ENCODE measurements at places on chromosomes 4 and X. TPM values are rescaled to one million over a fixed set of nuclear protein-coding genes. Genes with fewer than 3 reads are reported as not detected.

DNA sequence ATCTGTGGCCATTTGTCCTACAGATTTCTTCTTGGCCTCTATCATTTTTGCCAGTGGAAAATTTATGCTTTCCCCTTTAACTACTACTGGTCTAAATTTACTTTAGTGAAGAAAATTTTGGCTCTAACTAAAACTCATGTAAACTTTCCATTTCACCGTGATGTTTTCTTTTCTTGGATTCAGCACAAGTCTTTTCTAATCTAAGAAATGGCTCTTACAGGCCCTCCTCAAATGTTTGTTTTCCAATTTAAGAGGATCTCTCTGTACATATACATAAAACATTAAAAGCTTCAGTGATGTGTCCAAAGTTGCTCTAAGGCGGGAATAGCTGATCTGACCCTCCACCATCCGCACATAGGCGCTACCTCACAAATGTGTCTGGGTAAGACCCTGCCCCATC, 68.1 kb downstream of the MAML3 start:
- DNase-seq, result no peak
- no peaks in the 10 kb centered on the region for H3K27me3 ChIP-seq
- H3K4me1 ChIP-seq, result peaks cover 19% of the 10 kb centered on the region
- H3K4me3 ChIP-seq, result no peak overlapping the region
- H3K36me3 ChIP-seq, result no peaks in the 10 kb centered on the region
- no peak overlapping the region for H3K27ac ChIP-seq

DNA sequence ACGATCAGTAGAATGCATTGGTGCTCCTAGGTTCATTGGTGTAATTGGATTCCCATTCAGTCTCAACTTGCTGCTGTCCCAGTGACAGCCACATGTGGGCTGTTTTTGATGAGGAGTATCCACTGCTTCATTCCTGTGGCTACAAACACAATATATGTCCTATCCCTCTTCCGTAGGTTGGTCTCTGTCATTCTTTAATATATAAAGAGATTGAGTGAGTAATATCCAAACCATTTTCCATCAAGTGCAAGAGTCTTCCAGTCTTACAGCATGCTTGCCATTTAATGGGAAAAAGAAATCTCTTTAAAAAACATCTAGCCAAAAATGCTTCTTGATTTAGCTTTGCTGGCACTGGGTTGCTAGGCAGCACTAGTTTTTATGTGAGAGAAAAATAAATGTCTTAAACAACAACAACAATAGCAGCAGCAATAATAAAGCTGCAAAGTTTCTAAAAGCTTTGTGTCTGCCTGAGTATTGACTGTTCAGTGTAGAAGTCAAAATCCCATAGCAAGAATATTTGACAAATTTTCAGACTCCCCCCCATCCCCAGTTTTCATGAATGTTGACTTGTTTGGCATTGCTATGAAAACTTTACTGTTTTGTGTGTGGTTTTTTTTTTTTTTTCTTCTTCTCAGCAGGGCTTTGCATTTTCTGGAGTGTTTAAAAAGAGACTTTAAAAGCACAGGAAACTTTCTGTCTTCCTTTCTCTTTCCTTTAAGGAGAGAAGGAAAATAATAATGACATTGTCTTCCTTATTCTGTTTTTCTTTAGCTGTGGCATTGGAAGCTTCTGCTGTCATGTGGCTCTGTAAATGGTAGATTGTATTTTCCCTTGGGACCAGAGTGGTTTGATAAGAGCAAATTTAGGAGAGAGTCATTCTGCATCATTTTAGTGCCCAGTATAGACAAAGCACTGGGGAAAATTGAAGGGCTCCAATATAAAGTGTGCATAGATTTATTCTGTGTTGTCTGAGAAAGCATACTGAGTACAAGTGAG, 244.3 kb downstream of the ARHGAP10 start:
- peak; percentile 20 for DNase-seq
- no peak overlapping the region for H3K27ac ChIP-seq
- H3K27me3 ChIP-seq, result no peaks in the 10 kb centered on the region

ANXA3 gene
- 18.7 TPM for total RNA-seq

IL13RA1 gene
- 17.8 TPM for total RNA-seq

DNA sequence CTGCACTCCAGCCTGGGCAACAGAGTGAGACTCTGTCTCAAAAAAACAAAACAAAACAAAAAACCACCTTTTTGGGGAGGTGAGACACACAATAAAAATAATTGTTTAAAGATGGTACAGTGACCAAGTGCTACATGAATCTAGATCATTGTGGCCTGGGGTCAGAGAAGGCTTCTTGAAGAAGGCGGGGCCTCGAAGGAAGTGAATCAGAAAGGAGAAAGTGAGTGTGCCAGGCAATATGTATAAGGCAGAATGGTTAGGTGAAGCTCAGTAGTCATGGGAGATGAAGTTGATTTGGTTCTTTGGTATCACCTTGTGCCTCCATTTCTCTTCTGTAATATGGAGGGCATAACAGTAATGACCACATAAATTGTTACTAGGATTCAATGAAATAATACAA, 58.9 kb downstream of the DOCK11 start:
- H3K27me3 ChIP-seq, result no peaks in the 10 kb centered on the region
- H3K4me3 ChIP-seq, result no peak overlapping the region
- DNase-seq, result no peak
- no peaks in the 10 kb centered on the region for H3K4me1 ChIP-seq

RPS6KA6 gene
- total RNA-seq, result 3.8 TPM

CT45A5 gene
- not detected for total RNA-seq

TEC gene
- total RNA-seq, result 4.1 TPM

DNA sequence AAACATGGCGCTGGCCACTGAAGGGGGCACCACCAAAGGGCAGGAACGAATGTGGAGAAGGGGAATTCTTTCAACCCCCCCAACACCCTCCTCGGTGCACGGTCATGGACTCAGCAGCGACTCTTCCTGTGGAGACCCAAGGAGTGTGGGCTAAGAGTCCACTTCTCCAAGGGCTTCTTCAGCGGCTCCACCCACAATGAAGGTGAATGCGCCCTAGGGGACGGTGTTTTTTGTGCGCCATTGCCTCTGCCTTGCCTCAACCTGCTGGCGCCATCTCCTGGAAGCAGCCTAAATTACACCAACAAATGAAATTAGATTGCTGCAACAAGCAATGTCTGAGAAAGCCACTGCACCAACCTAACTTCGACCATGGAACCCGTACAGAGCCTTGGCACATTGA, 169.2 kb upstream of the MAGEB18 start:
- H3K4me1 ChIP-seq, result no peaks in the 10 kb centered on the region
- H3K27ac ChIP-seq, result no peak overlapping the region
- H3K27me3 ChIP-seq, result no peaks in the 10 kb centered on the region
- no peak overlapping the region for H3K4me3 ChIP-seq

DNA sequence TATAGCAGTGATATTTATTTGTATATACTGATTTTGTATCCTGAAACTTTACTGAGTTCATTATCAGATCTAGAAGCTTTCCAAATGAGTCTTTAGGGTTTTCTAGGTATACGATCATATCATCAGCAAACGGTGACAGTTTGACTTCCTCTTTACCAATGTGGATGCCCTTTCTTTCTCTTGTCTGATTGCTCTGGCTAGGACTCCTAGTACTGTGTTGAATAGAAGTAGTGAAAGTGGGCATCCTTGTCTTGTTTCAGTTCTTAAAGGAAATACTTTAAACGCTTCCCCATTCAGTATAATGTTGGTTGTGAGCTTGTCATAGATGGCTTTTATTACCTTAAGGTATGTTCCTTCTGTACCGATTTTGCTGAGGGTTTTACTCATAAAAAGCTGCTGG, 37.5 kb downstream of the CBR4 start:
- no peak overlapping the region for H3K27ac ChIP-seq
- no peaks in the 10 kb centered on the region for H3K27me3 ChIP-seq
- H3K36me3 ChIP-seq, result no peaks in the 10 kb centered on the region
- no peaks in the 10 kb centered on the region for H3K4me1 ChIP-seq

- DNase-seq, result no peak
- no peak overlapping the region for H3K4me3 ChIP-seq
- peaks cover 11% of the 10 kb centered on the region for H3K4me1 ChIP-seq
- H3K36me3 ChIP-seq, result no peaks in the 10 kb centered on the region
- no peaks in the 10 kb centered on the region for H3K27me3 ChIP-seq
These were observed 33.3 kb upstream of the MAML3 start for GRCh38 chr4:140187316-140187695.

- H3K36me3 ChIP-seq, result no peaks in the 10 kb centered on the region
- no peak for DNase-seq
- no peak overlapping the region for H3K4me3 ChIP-seq
- H3K4me1 ChIP-seq, result no peaks in the 10 kb centered on the region
- no peak overlapping the region for H3K27ac ChIP-seq
- no peaks in the 10 kb centered on the region for H3K27me3 ChIP-seq
These were observed 91.6 kb upstream of the H2AZ1 start for GRCh38 chr4:100041646-100042045.

DNA sequence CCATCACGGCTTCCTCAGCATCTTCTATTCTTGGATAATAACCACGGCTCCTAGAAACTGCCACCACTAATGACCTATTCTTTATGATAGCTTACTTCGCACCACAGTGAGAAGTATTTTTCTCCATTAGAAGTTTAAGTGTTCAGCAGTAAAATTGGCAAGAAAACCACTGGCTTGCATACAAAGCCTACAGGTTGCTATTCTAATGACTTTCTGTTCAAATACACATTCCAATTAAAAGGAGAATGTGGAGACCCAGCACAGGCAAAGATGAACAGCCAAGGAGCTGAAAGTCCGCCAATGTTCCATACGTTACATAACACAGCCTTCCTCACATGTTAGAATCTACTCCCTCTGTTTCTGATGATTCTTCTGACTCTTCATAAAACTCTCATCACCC, 875.0 kb upstream of the PRKX start:
- no peaks in the 10 kb centered on the region for H3K4me1 ChIP-seq
- no peaks in the 10 kb centered on the region for H3K27me3 ChIP-seq
- H3K27ac ChIP-seq, result no peak overlapping the region
- DNase-seq, result no peak
- no peak overlapping the region for H3K4me3 ChIP-seq

CSN1S1 gene
- not detected for total RNA-seq

DNA sequence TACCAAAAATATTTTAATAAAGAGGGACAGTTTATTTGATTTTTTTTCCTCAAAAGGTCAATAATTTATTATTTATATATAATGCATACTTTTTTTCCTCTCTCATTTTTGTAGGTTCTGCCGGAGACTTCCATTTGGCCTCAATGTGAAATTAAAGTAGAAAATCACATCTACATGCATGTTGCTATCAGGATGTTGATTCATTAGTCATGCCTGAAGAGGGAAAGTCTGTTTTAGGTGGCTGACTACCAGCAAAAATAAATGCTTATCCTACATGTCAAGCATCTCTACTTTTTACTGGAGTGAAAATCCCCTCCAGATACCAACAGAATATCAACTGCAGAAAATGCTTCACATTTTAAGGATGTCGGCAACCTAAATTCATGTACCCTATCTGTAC, 41.5 kb downstream of the KIAA0232 start:
- peaks cover 13% of the 10 kb centered on the region for H3K36me3 ChIP-seq
- peaks cover 6% of the 10 kb centered on the region for H3K4me1 ChIP-seq
- H3K27ac ChIP-seq, result no peak overlapping the region
- no peak for DNase-seq

- H3K27ac ChIP-seq, result no peak overlapping the region
- H3K4me3 ChIP-seq, result no peak overlapping the region
- H3K4me1 ChIP-seq, result no peaks in the 10 kb centered on the region
- no peaks in the 10 kb centered on the region for H3K27me3 ChIP-seq
These were observed 202.6 kb downstream of the TMA16 start for GRCh38 chr4:163697121-163697520.

All from cardiac muscle cell (in vitro differentiated cells and primary cell).